ENCODE measurements at places on chromosomes 16 and 17.

- DNase-seq, result peak; percentile 17
Measured at GRCh38 chr16:57479205-57479975, 6.9 kb downstream of the DOK4 start.

GRCh38 chr16:89737341-89738071 lies 16.2 kb downstream of the ZNF276 start:
- no peak for DNase-seq

GRCh38 chr17:64230791-64231408 lies 32.2 kb downstream of the TEX2 start:
- no peak for DNase-seq

- no peak for DNase-seq
Measured at GRCh38 chr17:80997424-80998117, 5.9 kb downstream of the CHMP6 start.

- peak; percentile 75 for DNase-seq
Measured at GRCh38 chr17:57955183-57955931, at the start of gene CUEDC1. Gene CUEDC1, minus strand, starts transcription at chr17:57955412. Its CDS starts 69,848 bp downstream, at chr17:57885564.

DNA sequence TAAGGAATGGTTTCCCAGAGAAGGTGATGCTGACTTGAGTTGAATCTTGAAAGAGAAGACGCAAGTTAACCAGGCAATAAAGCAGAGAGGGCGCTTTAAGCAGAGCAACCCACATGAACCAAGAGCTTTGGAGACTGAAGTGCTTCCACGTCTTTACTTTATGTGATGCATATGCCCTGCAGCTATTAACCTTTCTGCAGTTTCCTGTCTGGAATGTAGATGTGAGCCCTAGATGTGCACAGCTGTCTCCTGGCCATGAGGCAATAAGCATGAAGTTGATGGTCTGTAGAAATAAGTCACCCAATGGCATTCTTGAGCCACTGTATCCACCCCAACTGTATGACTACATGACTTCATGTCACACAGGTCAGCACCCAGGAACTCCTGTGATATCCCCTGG lies 5.7 kb upstream of the CHST4 start:
- no peak for DNase-seq

DNA sequence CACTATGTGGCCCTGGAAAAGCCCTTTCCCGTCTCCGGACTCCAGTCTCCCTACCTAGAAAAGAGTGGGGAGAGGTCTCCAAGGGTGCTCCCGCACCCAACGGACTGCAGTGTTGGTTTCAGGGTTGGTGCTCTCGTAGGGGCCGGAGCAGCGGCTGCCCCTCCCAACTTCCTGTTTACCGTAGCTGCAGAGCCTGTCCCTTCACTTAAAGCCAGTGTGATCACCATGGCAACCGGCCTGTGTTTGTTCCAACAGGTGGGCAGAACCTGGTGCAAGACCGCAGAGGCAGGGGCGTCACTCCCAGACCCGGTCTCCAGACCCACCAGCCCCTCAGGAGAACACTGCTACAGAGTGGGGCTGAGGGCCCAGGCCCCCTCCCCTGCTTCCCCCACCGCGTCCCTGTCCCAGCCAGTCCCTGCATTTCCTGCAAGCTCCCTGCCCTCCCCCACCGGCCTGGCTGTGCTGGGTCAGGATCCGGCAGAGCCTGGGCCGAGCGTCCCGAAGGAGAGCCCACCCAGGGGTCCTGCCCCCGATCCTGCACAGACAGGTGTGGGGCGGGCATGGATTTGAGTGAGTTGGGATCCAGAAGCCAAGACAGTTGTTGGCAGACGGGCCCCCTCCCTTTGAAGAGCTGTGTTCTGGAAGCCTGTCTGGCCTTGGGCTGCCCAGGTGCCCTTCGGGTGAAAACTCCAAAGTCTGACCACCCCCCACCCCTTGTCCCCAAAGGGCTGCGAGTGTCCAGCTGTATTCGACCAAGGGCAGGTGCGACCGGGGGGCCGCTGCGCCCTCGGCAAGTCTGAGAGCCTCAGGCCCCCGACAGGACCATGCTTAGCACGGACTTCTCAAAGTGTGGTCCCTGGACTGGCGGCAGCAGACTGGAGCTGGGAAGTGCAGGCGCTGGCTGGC lies 1.5 kb upstream of the BAIAP3 start:
- no peak for DNase-seq

DNA sequence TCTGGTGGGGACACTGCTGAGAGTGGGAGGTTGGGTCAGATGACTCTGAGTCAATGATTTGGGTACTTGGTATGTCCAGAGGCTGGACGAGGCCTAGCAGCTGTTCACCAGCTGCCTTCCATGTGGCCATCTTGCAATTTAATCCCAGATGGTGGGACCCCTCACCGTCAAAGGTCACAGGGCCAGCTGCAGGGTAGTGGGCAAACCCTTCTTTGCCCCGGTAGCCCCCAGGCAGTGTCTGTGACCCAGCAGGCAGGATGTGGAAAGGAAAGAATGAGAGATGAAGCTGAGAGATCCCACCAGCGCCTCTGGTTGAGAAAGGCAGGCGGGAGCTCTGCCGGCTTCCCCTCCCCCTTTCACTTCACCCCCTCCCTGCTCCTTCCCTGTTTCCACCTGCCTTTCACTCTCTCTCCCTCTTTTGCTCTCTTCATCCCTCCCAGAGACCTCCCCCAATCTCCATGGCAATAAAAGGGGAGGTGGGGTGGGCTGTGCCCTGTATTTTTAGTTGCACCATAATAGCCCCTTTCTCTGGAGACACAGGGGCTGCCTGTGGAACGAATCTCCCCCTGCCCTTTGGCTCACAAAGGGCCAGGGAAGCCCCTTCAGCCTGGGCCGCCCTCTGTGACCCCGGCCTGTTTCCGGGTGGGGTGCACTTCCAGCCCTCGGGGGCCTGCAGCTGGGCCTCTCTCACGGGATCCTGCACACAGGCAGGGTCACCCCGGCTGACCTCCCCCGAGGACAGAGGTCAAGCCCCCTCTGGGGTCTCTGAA lies 20.2 kb downstream of the CDK5RAP3 start:
- DNase-seq, result no peak

DNA sequence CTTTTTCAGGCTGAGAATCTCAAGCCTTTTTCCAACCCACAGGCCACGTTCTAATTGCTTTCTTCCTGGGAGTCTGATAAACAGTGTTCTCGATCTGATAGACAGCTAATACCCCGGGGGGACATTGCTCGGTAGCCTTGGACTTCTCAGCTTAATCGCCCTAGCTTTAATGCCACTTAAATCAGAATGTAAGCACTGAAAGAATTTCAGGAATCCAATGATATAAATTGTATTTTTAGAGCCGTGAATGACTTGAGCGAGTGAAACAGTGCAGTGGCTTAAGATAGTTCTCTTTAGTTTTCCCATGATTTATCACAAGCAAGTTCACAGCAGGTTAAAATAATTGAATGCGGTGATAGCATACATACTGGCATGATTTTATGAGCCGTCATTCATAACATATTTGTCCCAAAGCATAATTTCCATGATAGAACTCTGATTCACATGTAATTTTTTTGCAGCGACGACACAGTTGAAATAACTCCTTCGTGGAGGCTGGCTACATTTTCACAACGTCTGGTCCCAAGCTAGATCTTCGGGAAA lies 116.1 kb upstream of the MYOCD start:
- DNase-seq, result no peak

DNA sequence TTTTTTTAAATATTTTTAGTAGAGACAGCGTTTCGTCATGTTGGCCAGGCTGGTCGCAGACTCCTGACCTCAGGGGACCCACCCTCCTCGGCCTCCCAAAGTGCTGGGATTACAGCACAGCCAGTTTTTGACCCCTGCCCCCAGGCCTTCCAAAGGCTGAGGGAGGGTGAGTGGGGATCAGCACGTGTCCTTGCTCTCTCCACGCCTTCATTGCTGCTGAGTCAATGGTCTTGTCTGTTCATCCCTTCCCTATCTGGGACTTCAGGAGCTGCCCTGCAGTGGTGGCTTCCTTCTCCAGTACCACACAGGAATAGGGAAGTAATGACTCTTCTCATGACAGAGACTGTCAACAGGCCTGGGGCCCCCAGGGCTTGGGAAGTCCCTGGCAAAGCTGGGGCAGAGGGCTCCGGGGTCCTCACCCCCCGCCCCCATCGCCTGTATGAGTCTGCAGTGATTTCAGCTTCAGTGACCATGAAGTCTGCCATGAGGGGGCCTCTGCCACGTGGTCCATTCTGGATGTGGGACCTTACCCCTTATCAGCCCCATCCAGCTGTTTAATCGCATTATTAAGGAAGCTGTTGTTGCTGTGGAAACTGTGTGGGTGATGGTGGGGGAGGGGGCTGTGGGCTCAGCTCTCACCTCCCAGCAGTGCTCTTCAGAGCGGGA lies 6.1 kb downstream of the ABCC3 start:
- DNase-seq, result peak; percentile 26

DNA sequence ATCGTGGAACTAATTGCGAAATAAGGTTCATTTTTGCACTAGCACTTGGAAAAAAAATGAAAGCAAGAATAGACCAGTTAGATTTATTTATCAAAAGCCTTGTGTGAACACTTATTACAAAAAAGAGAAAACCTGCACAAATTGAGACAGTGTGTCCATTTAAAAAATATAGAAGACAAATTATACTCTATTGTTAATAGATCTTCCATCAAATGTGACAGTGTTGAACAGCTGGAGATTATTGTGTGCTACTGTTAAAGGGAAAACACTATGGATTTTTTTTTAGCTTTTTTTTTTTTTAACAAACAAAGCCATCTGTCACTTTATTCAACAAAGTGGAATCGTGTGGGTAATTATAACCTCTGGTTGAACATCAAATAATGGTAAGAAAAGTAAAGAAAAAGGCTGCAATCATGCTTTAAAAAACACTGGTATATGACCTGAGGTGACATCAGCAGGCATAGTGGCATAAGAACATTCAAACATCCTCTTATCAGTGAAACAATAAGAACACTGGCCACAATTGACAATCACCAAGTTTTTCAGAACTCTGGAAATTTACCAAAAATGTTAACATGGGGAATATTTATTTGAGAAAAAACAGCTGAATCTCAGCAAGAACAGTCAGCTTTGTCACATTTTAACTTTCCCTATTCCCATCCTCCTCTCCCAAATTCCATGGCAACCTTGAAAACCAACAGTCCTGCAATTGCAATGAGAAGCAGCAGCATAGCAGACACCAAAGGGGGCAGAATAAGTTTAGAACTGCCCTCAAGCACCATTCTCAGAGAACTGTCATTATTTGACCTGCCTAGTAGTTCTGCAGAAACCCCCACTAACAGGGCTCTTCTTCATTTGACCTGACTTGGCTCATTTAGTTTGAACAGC lies 442.3 kb upstream of the MON1B start:
- no peak for DNase-seq

DNA sequence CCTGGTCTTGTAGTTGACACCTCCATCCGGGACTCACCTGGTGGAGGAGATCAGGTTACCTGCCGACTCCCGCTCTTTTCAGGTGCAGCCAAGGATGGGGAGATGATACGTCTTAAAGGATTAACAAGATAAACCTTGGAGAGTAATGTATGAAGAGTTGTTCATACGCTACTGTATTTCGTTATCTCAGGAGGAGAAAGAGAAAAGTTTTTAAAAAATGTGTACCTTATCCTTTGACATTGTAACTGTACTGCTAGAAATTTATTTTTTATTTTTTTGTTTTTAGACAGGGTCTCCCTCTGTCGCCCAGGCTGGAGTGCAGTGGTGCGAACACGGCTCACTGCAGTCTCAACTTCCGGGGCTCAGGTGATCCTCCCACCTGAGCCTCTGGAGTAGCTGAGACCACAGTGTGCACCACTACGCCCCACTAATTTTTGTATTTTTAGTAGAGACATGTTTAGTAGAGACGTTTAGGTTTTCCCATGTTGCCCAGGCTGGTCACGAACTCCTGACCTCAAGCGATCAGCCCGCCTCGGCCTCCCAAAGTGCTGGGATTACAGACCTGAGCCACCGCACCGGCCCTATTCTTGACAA lies 764 bp upstream of the SMURF2 start:
- no peak for DNase-seq

- DNase-seq, result no peak
Measured at GRCh38 chr16:21037736-21038135, 112.9 kb downstream of the DNAH3 start.

DNA sequence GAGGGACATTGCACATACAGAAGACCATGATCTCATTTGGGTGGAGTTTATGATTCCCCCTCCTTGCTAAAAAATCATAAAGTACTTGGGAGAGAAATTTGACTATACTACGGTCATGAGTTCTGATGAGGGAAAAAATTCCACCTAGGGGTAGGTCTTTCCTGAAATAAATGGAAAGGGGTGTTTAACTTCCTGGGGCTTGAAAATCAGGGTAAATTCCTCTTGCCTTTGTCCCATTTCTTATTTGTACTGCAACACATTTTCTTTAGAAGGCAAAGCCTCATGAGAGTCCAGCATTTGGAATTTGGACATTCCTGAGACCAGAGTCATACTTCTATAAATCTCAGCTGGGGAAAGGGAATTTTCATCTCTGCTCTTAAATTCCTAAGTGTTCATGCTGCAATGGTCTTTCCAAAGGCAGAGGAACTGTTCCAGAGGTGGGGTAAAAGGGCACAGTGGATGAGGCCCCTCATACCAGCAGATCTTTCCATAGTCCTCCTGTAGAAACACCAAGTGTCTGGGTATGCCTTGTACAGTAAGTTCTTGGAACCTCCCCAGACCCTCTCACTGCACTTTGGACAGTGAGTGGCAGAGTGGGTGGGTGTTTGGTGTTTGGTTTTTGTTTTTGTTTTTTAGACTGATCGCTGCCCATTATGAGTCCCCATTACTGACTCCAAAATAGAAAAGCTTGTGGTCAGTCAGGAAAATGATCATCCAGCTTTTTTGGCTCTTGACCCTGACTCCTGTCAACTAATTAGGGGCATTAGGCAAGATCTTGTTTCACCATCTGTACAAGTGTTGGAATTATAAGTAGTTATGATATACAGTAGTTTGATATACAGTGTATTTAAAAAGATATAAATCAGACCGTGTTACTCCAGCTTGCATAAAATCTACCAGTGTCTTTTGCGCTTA lies 6.0 kb downstream of the LYRM1 start:
- no peak for DNase-seq

GRCh38 chr17:39794249-39794970 lies 56.7 kb downstream of the GRB7 start:
- no peak for DNase-seq

GRCh38 chr16:47310792-47311211 lies 150.1 kb downstream of the ITFG1 start:
- no peak for DNase-seq

DNA sequence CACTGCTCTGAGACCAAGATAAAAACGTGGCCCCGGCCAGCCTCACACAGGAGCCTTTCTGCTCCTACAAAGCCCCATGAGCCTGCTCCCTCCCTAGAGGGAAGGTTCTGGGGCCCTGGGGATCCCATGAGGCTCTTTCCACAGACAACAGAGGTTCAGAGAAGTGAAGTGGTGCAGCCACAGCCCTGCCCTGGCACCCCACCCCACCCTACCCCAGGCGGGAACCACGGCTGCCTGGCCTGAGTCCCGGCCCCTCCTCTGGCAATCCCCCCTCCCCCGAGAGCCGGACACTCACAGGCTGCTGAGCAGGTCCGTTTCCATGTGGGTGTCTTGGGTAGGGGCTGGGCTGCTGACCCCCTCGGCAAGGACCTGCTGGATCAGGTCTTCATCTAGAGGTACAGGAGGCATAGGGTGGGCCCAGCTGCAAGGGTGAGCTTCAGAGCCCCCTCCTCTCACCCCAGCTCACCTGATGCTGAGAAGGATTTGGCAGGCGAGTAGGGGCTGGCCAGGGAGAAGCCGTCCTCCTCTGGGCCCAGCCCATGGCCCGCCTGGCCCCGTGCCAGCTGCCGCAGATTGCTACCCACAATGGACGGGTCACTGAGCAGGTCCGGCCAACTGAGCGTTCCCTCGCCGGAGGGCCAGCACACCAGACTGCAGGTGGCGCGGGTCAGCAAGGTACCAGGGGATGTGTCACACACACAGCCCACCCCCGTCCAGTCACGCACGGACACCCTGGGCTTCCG lies 38.7 kb downstream of the PKD1 start:
- DNase-seq, result no peak

- no peak for DNase-seq
Measured at GRCh38 chr16:74094514-74094913, 202.1 kb upstream of the PSMD7 start.

- DNase-seq, result no peak
Measured at GRCh38 chr17:60086818-60087591, 8.3 kb upstream of the HEATR6 start.

Data from midbrain (tissue), 1 donor.